ENCODE measurements at places on chromosomes 1 and 21. TPM values are rescaled to one million over a fixed set of nuclear protein-coding genes. Genes with fewer than 3 reads are reported as not detected.

MR1 gene
- 13.7 TPM for total RNA-seq

SPRR3 gene
- total RNA-seq, result 0.39 TPM

OR2T33 gene
- total RNA-seq, result not detected

OR2L5 gene
- total RNA-seq, result 0.17 TPM

USH2A gene
- total RNA-seq, result 0.39 TPM

PLA2G5 gene
- 2.1 TPM for total RNA-seq

RPTN gene
- not detected for total RNA-seq

LORICRIN gene
- total RNA-seq, result not detected

DNA sequence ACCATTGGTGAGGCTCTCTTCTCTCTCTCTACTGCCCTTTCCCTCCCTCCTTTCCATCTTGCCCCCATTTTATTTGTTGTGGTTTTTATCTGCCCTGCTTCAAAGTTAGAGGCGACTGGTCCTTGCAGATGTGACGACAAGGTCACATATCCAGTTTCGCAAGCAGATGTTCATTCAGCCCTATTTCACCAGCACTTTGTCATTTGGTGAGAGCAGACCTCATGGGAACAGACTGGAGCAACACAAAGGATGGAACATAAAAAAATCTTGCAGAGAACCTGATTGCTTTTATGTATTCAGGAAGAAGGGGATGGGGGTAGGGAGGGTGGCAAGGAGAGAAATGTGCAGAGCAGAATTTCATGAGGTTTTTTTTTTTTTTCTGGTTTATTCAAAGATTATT is 84.3 kb downstream of the ELAVL4 start:
- no peaks in the 10 kb centered on the region for H3K36me3 ChIP-seq
- no peak overlapping the region for H3K27ac ChIP-seq
- H3K4me3 ChIP-seq, result no peak overlapping the region
- no peaks in the 10 kb centered on the region for H3K27me3 ChIP-seq
- DNase-seq, result no peak
- H3K4me1 ChIP-seq, result no peaks in the 10 kb centered on the region

- no peak overlapping the region for H3K27ac ChIP-seq
- no peak for DNase-seq
- no peaks in the 10 kb centered on the region for H3K27me3 ChIP-seq
- H3K36me3 ChIP-seq, result peaks cover 26% of the 10 kb centered on the region
- no peak overlapping the region for H3K4me3 ChIP-seq
Measured at GRCh38 chr1:205338011-205338410, 16.5 kb upstream of the NUAK2 start.

- no peaks in the 10 kb centered on the region for H3K4me1 ChIP-seq
- H3K27me3 ChIP-seq, result no peaks in the 10 kb centered on the region
- no peaks in the 10 kb centered on the region for H3K36me3 ChIP-seq
- H3K4me3 ChIP-seq, result no peak overlapping the region
Measured at GRCh38 chr1:44114098-44114497, 4.5 kb upstream of the KLF17 start.

DNA sequence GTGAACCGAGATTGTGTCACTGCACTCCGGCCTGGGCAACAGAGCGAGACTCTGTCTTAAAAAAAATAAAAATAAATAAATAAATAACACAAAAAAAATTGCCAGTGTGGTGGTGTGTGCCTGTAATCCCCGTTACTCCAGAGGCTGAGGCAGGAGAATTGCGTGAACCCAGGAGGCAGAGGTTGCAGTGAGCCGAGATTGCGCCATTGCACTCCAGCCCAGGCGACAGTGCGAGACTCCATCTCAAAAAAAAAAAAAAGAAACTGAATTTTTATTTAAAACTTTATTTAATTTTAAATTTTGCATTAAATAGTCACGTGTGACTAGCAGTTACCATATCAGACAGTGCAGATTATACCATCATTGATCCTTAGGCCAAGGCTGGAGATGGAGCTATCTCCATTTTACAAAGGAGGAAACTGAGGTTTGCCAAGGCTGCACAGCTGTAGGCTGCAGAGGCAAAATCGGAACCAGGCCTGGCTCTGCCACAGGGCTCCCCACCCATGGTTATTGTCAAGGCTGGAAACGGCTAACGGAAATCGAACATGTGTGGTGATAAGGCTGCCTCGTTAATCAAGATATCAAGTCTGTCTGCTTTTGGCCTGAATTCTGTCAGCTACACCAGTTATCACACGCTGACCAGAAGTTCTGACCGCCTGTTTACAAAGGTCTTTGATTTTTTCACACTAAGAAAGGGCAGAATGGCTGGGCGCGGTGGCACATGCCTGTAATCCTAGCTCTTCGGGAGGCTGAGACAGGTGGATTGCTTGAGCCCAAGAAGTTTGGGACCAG is 20.5 kb downstream of the HSPG2 start:
- H3K27me3 ChIP-seq, result no peaks in the 10 kb centered on the region
- no peaks in the 10 kb centered on the region for H3K36me3 ChIP-seq
- peaks cover 46% of the 10 kb centered on the region for H3K4me1 ChIP-seq
- H3K4me3 ChIP-seq, result no peak overlapping the region
- no peak for DNase-seq

DNA sequence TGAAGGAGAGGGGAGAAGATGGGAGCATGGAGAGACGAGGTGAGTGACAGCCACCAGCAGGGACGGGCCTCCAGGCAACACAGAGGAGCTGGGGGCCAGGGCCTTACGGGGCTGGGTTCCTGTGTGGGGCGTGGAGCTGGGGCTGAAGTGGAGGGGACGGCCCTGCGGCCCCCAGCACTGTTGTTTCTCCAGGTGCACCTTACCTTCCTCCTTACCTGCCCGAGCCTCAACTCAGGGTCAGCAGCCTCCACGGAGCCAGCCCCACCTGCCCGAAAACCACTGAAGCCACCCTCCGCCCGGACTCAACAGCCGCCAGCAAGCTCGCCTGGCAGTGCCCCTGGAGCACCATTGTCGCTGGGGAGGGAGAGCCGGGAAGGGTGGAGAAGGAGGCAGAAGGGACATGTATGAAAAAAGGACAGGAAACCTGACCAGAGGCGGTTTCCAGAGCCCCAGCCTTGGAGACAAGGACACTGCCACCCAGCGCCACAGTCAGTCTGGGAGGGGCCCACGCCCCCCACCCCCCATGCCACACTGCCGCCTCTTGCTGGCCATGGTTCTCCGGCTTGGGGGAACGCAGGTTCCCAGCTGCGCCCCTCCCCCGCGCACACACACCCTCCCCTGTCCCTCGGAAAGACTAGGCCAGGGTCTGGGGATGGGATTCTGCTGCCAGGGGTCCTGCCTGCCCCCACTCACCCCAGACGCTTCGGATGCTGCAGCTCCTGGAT is 10.6 kb downstream of the PLA2G2F start:
- H3K27ac ChIP-seq, result no peak overlapping the region
- peaks cover 29% of the 10 kb centered on the region for H3K4me1 ChIP-seq
- no peak overlapping the region for H3K4me3 ChIP-seq

DNA sequence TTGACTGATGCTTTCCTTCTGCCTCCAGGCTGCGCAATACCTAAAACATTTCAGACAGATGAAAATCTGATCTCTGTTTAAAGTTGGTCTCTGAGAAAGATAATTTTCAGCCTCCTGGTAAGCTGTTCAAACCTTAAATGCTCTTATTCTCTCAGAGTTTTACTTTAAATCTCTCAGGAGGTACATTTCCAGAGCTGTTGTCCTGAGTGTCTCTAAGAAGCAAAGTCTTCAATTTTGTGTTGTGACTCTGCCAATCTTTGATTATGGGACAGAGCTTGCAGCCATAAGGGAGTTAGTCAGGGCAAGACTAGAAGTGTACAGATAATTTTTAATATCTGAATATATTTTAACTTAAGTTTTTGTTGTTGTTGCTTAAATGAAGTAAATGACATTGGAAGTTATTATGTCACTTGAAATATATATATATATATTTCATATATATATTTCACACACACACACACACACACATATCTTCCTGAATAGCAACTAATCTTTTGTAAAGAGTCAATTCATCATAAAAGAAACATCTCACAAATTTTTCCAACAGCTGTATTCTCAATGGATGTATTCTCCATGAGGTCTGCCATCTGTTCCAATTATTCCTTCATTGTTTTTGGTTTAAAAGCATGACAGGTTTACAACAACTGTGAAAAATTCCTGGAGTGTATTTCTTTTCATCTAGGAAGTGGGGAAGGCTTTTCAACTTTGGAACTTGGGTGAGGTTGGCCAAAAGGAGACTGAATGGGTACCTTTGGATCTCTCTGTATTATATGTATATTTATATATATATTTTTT is 259.4 kb downstream of the BACH1 start:
- H3K36me3 ChIP-seq, result no peaks in the 10 kb centered on the region
- H3K27ac ChIP-seq, result no peak overlapping the region
- no peaks in the 10 kb centered on the region for H3K27me3 ChIP-seq
- no peak for DNase-seq

DNA sequence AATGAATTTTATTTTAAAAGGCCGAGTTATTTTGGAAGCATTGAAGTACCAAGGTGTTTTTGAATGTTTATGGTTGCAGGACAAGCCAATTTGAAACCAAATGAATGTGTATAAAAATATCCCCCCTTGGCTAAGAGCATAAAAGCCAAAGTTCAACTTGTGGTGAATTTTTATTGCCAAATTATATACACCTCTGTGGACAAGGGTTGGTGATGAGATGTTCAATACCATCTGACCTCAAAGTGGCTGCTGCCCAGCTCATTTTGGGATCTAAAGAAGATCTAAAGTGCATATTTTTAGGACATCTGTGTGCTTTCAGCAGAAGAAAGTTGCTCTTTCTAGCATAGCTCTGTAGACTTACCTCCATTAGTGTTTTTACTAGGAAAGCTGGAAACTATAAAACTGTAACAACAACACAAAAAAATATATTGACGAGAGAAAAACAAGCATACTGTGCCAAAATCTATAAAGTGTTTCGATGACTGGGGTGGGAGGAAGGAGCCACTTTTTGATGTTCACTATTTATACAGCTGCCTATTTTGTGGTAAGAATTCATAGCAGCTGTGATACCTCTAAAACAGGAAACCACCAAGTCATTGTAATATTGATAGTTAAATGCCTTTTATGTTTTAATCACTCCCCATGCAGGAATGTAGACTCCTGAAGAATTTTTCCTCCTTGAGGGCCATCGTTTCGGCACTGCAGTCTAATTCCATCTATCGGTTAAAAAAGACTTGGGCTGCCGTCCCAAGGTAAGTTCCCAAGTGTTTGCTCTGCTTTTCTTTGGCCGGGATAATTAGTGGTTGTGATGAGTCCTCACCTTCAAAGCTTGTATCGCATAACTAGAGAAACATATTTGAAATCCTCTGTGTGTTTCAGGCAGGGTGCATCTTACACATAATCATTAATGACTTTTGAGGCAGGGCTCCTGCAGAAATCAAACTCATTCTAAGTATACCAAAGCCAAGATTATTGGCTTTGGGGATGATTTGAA is 83.2 kb downstream of the RGL1 start:
- H3K4me3 ChIP-seq, result no peak overlapping the region
- peak overlapping the region; percentile 54 for H3K27ac ChIP-seq
- no peaks in the 10 kb centered on the region for H3K27me3 ChIP-seq
- DNase-seq, result no peak
- no peaks in the 10 kb centered on the region for H3K4me1 ChIP-seq
- peaks cover 2% of the 10 kb centered on the region for H3K36me3 ChIP-seq

DNA sequence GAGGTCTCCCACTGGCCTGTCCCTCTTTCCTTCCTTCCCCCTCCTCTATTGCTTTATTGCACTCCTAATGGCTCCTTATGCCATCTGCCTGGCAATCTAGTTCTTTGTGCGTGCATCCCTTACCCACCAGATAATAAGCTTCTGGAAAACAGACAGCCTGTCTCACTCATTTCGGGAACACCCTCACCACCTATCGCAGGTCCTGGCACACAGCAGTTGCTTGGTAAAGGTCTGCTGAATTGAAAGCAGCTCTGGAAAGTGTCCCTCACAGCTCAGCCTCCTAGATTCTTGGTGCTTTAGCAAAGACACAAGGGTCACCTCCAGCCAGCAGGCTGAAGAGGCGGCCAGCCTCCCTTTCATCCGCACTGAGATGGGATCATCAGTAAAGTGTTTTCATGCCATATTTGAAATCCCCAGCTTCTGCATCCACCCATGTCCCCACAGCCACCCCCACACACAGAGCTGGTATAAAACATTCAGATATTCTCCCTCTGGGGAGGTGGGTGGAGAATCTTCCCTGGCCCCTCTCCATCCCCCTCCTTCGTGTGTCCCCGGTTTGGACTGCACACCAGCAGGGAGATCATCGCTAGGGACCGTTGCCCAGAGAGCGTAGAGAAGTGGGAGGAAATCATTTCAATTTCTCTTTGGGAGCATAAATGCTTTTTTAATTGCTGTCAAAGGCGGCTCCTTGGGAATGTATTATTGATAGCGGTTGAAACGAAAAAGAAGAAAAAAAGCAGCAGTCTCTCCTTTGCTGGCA is 29.1 kb upstream of the ATP2B4 start:
- no peaks in the 10 kb centered on the region for H3K27me3 ChIP-seq
- H3K27ac ChIP-seq, result no peak overlapping the region
- H3K4me1 ChIP-seq, result peaks cover 19% of the 10 kb centered on the region
- no peaks in the 10 kb centered on the region for H3K36me3 ChIP-seq
- H3K4me3 ChIP-seq, result no peak overlapping the region
- no peak for DNase-seq

GRCh38 chr1:19974822-19975416 is 4.5 kb downstream of the PLA2G2A start:
- no peaks in the 10 kb centered on the region for H3K4me1 ChIP-seq
- no peaks in the 10 kb centered on the region for H3K36me3 ChIP-seq
- no peak overlapping the region for H3K27ac ChIP-seq
- H3K4me3 ChIP-seq, result no peak overlapping the region
- DNase-seq, result no peak
- H3K27me3 ChIP-seq, result peaks cover 2% of the 10 kb centered on the region

- no peak overlapping the region for H3K27ac ChIP-seq
- H3K4me1 ChIP-seq, result peaks cover 5% of the 10 kb centered on the region
- no peaks in the 10 kb centered on the region for H3K27me3 ChIP-seq
- no peak for DNase-seq
Measured at GRCh38 chr1:64073705-64074104, 129.7 kb upstream of the UBE2U start.

DNA sequence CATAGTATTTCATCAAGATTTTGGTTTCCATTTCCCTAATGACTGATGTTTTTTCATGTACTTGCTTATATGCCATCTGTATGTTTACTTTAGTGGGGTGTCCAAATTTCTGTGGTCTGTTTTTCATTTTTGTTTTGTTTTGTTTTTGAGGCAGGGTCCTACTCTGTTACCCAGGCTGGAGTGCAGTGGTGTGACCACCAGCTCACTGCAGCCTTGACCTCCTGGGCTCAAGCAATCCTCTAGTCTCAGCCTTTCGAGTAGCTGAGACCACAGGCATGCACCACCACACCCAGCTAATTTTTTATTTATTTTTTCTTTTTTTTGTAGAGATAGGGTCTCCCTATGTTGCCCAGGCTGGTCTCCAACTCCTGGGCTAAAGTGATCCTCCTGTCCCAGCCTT is 378.0 kb upstream of the VAMP3 start:
- H3K4me1 ChIP-seq, result peaks cover 26% of the 10 kb centered on the region
- H3K27ac ChIP-seq, result no peak overlapping the region
- H3K4me3 ChIP-seq, result no peak overlapping the region
- H3K27me3 ChIP-seq, result no peaks in the 10 kb centered on the region
- H3K36me3 ChIP-seq, result no peaks in the 10 kb centered on the region

DNA sequence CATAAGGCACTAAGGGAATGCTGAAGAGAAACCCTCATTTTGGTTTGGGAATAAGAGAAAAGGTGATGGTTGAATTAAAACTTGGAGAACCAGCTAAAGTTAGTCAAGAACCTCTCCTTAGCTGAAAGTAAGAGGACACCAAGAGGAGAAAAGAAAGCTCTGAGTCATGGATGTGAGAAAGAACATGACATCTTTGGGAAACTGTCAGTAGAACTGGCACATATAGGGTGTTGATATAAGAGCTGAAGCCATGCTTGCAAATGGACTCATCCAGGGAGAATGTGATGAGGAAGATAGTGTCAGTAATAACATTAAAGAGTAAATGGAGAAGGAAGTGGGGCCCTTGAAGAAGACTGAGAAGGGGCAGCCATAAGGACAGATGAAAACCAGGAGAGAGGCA is 54.3 kb downstream of the LRRC8C start:
- no peak for DNase-seq
- H3K36me3 ChIP-seq, result no peaks in the 10 kb centered on the region
- no peak overlapping the region for H3K27ac ChIP-seq
- H3K4me1 ChIP-seq, result no peaks in the 10 kb centered on the region
- no peaks in the 10 kb centered on the region for H3K27me3 ChIP-seq

Data from spinal cord (tissue), 10 donors.